ENCODE measurements at places on chromosomes 4 and X. TPM values are rescaled to one million over a fixed set of nuclear protein-coding genes. Genes with fewer than 3 reads are reported as not detected.
A peak's percentile ranks its signal among the peaks of the same experiment; 100 is the strongest.

- H3K4me1 ChIP-seq: no peaks in the 10 kb centered on the region
- no peaks in the 10 kb centered on the region for H3K36me3 ChIP-seq
- no peak for DNase-seq
Measured at GRCh38 chr4:107452717-107453630, 267.1 kb downstream of the PAPSS1 start.

DNA sequence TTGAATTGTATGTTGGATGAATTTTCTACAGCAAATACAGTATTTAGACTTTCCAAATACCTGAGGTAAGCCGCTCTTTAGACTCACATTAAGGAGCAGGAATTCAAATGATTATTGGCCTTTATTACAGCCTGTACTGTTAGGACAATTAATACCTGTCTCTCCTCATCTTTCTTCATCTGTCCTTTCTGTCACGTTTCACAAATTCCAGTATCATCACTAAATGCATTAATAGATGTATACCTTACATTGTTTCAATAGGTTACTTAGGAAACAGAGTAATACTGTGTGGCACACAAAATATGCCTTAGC lies 1.2 kb downstream of the FAM241A start:
- peak; percentile 23 for DNase-seq
- H3K4me3 ChIP-seq: peak overlapping the region; percentile 74
- H3K4me1 ChIP-seq: peaks cover 8% of the 10 kb centered on the region
- no peaks in the 10 kb centered on the region for H3K27me3 ChIP-seq
- no peaks in the 10 kb centered on the region for H3K36me3 ChIP-seq
- H3K27ac ChIP-seq: peak overlapping the region; percentile 84

GRCh38 chr4:122842392-122842791 lies 15.8 kb downstream of the FGF2 start:
- H3K4me3 ChIP-seq: no peak overlapping the region
- no peaks in the 10 kb centered on the region for H3K4me1 ChIP-seq
- H3K27ac ChIP-seq: no peak overlapping the region
- no peak for DNase-seq

GRCh38 chr4:148441986-148442831 lies at the start of gene NR3C2:
TSS of gene NR3C2 (minus strand) at chr4:148442414.
- peak within 1 kb of the TSS; percentile 94 for H3K4me3 ChIP-seq
- peak; percentile 98 for DNase-seq
- H3K4me1 ChIP-seq: peaks cover 19% of the 10 kb centered on the region
- peak within 1 kb of the TSS; percentile 94 for H3K27ac ChIP-seq
- no peaks in the 10 kb centered on the region for H3K27me3 ChIP-seq

DNA sequence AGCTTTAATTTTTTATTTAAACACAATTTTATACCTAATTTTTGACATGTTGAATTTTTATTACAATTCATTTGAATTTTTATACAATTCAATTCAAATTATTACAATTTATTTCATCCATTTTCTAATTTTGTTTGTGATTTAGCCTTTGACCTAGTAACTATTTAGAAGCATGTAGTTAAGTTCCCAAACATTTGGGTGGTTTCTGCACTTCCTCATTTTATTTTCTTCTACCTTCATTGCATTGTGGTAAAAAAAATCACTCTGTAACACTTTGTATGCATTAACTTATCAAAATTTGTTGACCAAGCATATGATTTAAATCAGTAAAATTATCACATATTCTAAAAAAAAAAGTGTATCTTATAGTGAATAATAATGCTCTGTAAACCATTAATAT lies 928.9 kb downstream of the ARAP2 start:
- H3K36me3 ChIP-seq: no peaks in the 10 kb centered on the region
- H3K27me3 ChIP-seq: no peaks in the 10 kb centered on the region
- DNase-seq: no peak

GRCh38 chr4:163493643-163494359 lies 689 bp upstream of the TMA16 start:
- peak overlapping the region; percentile 83 for H3K4me3 ChIP-seq
- peak overlapping the region; percentile 80 for H3K27ac ChIP-seq
- H3K4me1 ChIP-seq: peaks cover 28% of the 10 kb centered on the region

DNA sequence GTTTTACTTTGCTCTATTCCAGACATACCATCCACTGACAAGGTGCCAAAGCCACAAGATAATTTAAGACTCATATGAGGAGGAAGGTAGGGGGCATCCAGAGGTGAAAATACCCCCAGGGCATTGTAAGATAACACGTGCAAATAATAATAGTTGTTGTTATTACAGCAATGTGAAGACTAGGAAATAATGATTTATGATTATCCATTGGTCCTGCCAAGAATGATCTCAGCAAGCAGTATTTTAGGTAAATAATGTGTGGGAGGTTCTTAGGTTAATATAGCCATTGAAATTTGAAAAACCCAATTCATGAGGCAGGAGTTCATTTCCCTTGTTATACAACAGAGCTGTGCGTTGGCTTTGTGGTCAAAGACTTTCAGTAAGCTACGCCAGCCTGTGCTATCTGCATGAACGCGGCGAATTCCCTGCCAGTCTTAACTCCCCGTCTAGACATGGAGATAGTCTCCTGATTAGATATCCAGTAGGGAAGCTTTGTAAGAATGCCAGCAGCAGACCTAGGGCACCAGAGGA lies 47.2 kb upstream of the MXRA5 start:
- no peaks in the 10 kb centered on the region for H3K4me1 ChIP-seq
- H3K36me3 ChIP-seq: no peaks in the 10 kb centered on the region
- DNase-seq: no peak

GRCh38 chr4:139315221-139315675 lies 13.0 kb upstream of the NDUFC1 start:
- H3K4me3 ChIP-seq: no peak overlapping the region
- H3K27me3 ChIP-seq: no peaks in the 10 kb centered on the region
- no peaks in the 10 kb centered on the region for H3K36me3 ChIP-seq
- H3K4me1 ChIP-seq: peaks cover 44% of the 10 kb centered on the region

DNA sequence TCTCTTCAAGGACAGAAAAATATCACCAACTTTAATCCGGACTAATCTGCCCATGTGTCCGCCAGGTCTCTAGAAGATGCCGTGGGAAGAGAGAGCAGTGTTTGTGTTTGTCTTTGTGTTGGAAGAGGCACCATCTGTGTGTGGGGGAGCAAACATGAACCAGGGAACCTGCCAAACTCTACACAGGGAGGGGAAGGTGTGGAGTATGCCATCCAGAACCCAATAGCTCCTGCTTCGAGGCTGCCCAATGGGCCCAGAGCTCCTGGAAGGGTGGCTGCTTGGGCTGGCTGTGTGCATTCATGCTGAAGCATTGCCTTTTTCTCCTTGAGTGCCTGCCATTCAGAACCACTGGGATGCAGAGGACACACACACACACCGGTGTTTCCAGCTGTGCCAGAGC lies 536.2 kb downstream of the MID1IP1 start:
- DNase-seq: no peak
- H3K4me1 ChIP-seq: peaks cover 27% of the 10 kb centered on the region
- H3K27me3 ChIP-seq: no peaks in the 10 kb centered on the region
- no peaks in the 10 kb centered on the region for H3K36me3 ChIP-seq
- H3K4me3 ChIP-seq: no peak overlapping the region
- H3K27ac ChIP-seq: peak overlapping the region; percentile 55

DNA sequence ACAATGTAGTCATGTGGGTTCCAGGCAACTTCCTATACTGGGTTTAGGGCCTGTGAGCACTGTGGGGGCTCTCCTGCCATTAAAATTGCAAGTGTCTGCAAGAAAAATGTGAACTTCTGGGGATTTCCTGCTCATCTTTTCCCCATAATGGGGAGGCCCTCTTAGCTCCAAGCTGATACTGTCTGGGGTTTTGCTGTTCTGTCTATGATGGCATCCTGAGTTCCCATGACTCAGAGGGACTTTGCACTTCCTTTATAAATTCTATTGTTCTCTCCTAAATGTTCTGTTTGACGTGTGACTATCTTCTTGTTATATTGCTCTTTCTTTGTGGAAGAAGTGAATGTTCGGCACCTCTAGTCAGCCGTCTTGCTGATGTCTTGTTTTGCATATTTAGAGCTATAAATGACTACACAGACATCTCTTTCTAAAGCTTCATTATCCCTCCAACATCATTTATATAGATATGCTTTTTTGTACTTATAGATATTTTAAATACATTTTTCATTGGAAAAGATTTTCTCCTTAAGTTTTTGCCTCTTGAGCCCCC lies 465.8 kb downstream of the NAF1 start:
- H3K4me3 ChIP-seq: no peak overlapping the region
- H3K27me3 ChIP-seq: no peaks in the 10 kb centered on the region
- no peaks in the 10 kb centered on the region for H3K36me3 ChIP-seq
- no peaks in the 10 kb centered on the region for H3K4me1 ChIP-seq
- H3K27ac ChIP-seq: no peak overlapping the region

- H3K4me1 ChIP-seq: no peaks in the 10 kb centered on the region
- DNase-seq: no peak
- no peaks in the 10 kb centered on the region for H3K36me3 ChIP-seq
- no peak overlapping the region for H3K27ac ChIP-seq
Measured at GRCh38 chr4:95517576-95518345, 31.0 kb downstream of the UNC5C start.

- DNase-seq: peak; percentile 8
- no peaks in the 10 kb centered on the region for H3K27me3 ChIP-seq
- H3K4me3 ChIP-seq: no peak overlapping the region
- no peaks in the 10 kb centered on the region for H3K36me3 ChIP-seq
- no peak overlapping the region for H3K27ac ChIP-seq
Measured at GRCh38 chr4:73311428-73311827, 52.8 kb upstream of the ANKRD17 start.

DNA sequence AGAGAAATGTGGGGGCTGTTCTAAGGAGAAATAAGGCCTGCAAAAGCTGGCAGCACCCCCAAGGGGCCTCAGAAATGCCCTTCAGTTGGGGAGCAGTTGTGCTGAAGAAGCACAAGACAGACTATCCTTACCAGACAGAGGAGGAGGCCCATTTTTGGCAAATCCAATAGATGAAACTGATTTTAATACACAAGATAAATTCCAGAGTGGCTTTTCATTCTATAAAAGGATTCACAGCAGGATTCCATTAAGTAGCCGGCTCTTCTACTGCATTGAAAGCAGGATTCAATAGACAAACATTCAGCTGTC lies 8.1 kb downstream of the SEPTIN6 start:
- DNase-seq: no peak
- no peaks in the 10 kb centered on the region for H3K27me3 ChIP-seq
- H3K36me3 ChIP-seq: no peaks in the 10 kb centered on the region
- peak overlapping the region; percentile 29 for H3K4me3 ChIP-seq
- peak overlapping the region; percentile 99 for H3K27ac ChIP-seq

- peaks cover 2% of the 10 kb centered on the region for H3K4me1 ChIP-seq
- no peaks in the 10 kb centered on the region for H3K27me3 ChIP-seq
- H3K27ac ChIP-seq: no peak overlapping the region
Measured at GRCh38 chr4:98232202-98232601, 29.0 kb upstream of the RAP1GDS1 start.

- H3K4me3 ChIP-seq: no peak overlapping the region
- no peak overlapping the region for H3K27ac ChIP-seq
- no peak for DNase-seq
- no peaks in the 10 kb centered on the region for H3K27me3 ChIP-seq
- H3K4me1 ChIP-seq: peaks cover 27% of the 10 kb centered on the region
- no peaks in the 10 kb centered on the region for H3K36me3 ChIP-seq
Measured at GRCh38 chr4:139760567-139760966, 94.9 kb downstream of the MGST2 start.

GRCh38 chr4:76216975-76217814 lies 3.6 kb upstream of the SCARB2 start:
- H3K4me3 ChIP-seq: no peak overlapping the region
- no peaks in the 10 kb centered on the region for H3K27me3 ChIP-seq
- DNase-seq: no peak
- H3K36me3 ChIP-seq: no peaks in the 10 kb centered on the region
- peaks cover 18% of the 10 kb centered on the region for H3K4me1 ChIP-seq

GRCh38 chr4:147944249-147944648 lies 212.4 kb downstream of the ARHGAP10 start:
- H3K27me3 ChIP-seq: no peaks in the 10 kb centered on the region
- DNase-seq: no peak
- H3K36me3 ChIP-seq: no peaks in the 10 kb centered on the region
- H3K4me1 ChIP-seq: peaks cover 22% of the 10 kb centered on the region
- H3K27ac ChIP-seq: no peak overlapping the region

TMEM129 gene
- polyA plus RNA-seq: 76.5 TPM

GSX2 gene
- polyA plus RNA-seq: not detected

TSPAN7 gene
- 0.07 TPM for polyA plus RNA-seq

All from B cell (primary cell).